ENCODE measurements at places on chromosomes 12 and 14.
A peak's percentile ranks its signal among the peaks of the same experiment; 100 is the strongest.

GRCh38 chr12:128121424-128121823 lies 145.5 kb upstream of the TMEM132C start:
- DNase-seq = no peak

GRCh38 chr14:60353420-60353819 lies 104.4 kb downstream of the PPM1A start:
- DNase-seq = no peak

- DNase-seq = no peak
These were observed 78.4 kb upstream of the GZMB start for GRCh38 chr14:24712374-24712773.

GRCh38 chr14:89365061-89365801 lies 51.8 kb downstream of the FOXN3 start:
- peak; percentile 30 for DNase-seq

DNA sequence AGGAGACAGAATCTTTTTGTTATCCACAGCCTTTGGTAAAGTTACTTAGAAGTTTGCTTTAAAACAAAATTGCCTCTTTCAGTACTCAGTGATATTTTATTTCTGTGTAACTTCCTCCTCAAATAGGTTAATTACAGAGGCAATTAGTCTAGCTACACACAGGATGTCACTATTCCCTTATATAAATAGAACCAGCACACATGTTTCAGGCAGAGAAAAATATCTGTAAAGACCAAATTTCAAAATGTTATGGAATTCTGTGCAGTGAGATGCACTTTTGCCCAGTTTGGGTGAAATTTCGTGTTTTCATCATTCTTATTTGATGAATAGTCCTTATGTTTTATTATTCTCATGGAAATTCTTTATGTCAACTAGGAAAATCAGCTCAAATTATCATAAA lies 410.6 kb upstream of the SOX5 start:
- DNase-seq = no peak

DNA sequence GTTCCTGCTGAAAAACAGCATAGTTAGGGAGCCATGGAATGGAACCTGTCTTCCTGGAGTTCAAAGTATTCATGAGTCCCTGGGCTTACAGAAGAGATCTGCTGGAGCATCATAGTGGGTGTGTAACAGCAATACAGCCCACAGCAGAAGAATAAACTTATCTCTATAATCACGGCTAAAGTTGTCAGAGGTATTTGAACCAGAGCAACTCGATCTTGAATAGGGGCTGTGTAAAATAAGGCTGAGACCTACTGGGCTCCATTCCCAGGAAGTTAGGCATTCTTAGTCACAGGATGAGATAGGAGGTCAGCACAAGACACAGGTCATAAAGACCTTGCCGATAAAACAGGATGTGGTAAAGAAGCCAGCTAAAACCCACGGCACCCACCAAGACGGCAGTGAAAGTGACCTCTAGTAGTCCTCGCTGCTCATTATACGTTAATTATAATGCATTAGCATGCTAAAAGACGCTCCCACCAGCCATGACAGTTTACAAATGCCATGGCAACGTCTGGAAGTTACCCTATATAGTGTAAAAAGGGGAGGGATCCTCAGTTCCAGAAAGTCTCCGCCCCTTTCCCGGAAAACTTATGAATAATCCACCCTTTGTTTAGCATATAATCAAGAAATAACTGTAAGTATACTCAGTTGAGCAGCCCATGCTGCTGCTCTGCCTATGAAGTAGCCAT lies 223.4 kb downstream of the PCNX1 start:
- DNase-seq = no peak
